Small intestine (tissue), 16 donors: ENCODE measurements at places on chromosomes 3 and 15. TPM values are rescaled to one million over a fixed set of nuclear protein-coding genes. Genes with fewer than 3 reads are reported as not detected.

Gene SLC26A6
- polyA plus RNA-seq = 22.0 TPM

- no peaks in the 10 kb centered on the region for H3K36me3 ChIP-seq
- no peak for DNase-seq
- peak overlapping the region; percentile 91 for H3K4me3 ChIP-seq
- H3K27me3 ChIP-seq = no peaks in the 10 kb centered on the region
Measured at GRCh38 chr15:58770519-58770856, 614 bp upstream of the MINDY2 start.

DNA sequence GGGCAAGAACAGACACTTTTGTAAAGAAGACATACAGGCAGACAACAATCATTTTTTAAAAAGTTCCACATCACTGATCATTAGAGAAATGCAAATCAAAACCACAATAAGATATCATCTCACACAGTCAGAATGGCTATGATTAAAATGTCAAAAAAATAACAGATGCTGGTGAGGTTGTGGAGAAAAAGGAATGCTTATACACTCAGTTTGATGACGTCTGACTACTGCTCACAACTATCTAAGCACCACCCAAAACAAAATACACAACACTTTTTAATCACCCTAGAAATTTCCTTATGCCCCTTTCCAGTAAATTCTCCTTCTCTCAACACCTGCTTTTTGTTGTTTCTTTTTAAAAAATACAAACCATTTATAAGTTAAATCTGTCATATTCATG, 228.8 kb downstream of the ISL2 start:
- DNase-seq = no peak
- no peaks in the 10 kb centered on the region for H3K27me3 ChIP-seq
- H3K36me3 ChIP-seq = no peaks in the 10 kb centered on the region
- no peak overlapping the region for H3K4me3 ChIP-seq

- no peak for DNase-seq
- H3K27ac ChIP-seq = no peak overlapping the region
- no peak overlapping the region for H3K4me3 ChIP-seq
- H3K4me1 ChIP-seq = no peaks in the 10 kb centered on the region
Measured at GRCh38 chr3:188854772-188855149, 317.0 kb upstream of the TPRG1 start.

Gene GP9
- polyA plus RNA-seq = 0.18 TPM

DNA sequence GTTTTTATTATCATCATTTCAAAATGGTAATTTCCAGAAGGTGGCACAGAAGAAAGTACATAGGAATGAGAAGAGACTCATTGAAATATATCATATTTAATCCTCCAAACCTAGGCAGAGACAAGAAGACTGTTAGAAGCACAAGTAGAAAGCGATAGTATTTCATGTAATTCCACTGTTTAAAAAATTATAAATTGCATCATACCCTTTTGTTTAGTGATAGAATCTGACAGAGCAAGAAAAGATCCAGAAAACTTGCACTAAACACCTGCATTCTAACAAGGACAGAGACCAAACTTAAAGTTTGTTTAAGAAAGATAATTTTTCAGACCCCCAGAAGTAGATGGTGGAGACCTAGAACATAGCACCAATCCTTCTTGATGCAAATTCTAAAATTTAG, 56.9 kb upstream of the CD96 start:
- DNase-seq = no peak
- no peaks in the 10 kb centered on the region for H3K36me3 ChIP-seq
- H3K27me3 ChIP-seq = no peaks in the 10 kb centered on the region
- no peak overlapping the region for H3K27ac ChIP-seq

GRCh38 chr15:31590609-31591008, 264.0 kb downstream of the KLF13 start:
- H3K27me3 ChIP-seq = no peaks in the 10 kb centered on the region
- DNase-seq = peak; percentile 7
- no peaks in the 10 kb centered on the region for H3K4me1 ChIP-seq
- no peak overlapping the region for H3K4me3 ChIP-seq
- H3K36me3 ChIP-seq = no peaks in the 10 kb centered on the region

Gene LRRC31
- polyA plus RNA-seq = 19.8 TPM

GRCh38 chr3:126996905-126997304, 14.0 kb downstream of the PLXNA1 start:
- H3K27me3 ChIP-seq = no peaks in the 10 kb centered on the region
- H3K4me1 ChIP-seq = peaks cover 4% of the 10 kb centered on the region
- no peak overlapping the region for H3K4me3 ChIP-seq
- no peak overlapping the region for H3K27ac ChIP-seq
- H3K36me3 ChIP-seq = peaks cover 66% of the 10 kb centered on the region

- H3K36me3 ChIP-seq = no peaks in the 10 kb centered on the region
- H3K27me3 ChIP-seq = no peaks in the 10 kb centered on the region
- no peak for DNase-seq
- H3K27ac ChIP-seq = no peak overlapping the region
Measured at GRCh38 chr3:112611752-112612515, 29.0 kb downstream of the CCDC80 start.

- H3K4me3 ChIP-seq = no peak overlapping the region
- H3K4me1 ChIP-seq = no peaks in the 10 kb centered on the region
- no peak overlapping the region for H3K27ac ChIP-seq
- no peaks in the 10 kb centered on the region for H3K27me3 ChIP-seq
Measured at GRCh38 chr3:159102001-159102400, 300.1 kb downstream of the MFSD1 start.
